ENCODE measurements at places on chromosomes 3 and 15. TPM values are rescaled to one million over a fixed set of nuclear protein-coding genes. Genes with fewer than 3 reads are reported as not detected.

The CLRN1 gene
- total RNA-seq = not detected

The STRA6 gene
- 0.35 TPM for total RNA-seq

The BUB1B gene
- 5.0 TPM for total RNA-seq

The GRIP2 gene
- 1.6 TPM for total RNA-seq

The NKIRAS1 gene
- total RNA-seq = 15.0 TPM

GRCh38 chr3:53823026-53823955 is 22.9 kb downstream of the CHDH start:
- peak; percentile 24 for DNase-seq

GRCh38 chr15:78065284-78065872 is 12.1 kb downstream of the TBC1D2B start:
- no peak for DNase-seq

DNA sequence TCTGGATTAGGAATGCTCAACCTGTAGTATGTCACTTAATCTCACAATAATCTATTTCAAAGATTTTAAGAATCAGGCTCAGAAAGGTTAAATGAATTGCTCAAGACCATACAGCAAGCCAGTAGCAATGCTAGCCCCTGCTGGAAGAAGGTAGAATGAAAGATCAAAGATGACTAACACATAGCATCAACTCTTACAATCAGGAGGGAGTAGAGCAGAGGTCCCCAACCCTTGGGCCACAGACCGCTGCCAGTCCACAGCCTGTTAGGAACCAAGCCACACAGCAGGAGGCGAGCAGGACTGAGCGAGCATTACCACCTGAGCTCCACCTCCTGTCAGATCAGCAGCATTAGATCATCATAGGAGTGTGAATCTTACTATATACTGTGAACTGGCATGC is 15.5 kb upstream of the GATM start:
- no peak for DNase-seq

DNA sequence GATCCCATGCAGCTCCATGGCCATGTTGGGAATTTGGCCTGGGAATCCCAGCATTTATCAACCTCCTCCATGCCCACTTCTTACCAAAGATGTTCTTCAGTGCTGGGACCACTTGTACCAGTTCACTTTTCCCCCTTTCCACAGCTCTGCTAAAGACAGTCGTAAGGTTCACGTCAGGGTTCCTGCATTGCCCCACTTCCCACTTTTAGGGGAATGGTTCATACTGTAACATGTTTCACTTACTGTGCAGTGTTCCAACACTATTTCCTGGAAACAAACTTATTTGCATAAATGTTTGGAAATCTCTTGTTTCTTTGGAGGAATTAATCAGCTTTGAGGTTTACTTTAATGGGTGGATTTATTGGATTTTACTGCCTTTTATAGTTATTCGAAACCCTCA is 17.0 kb downstream of the APH1B start:
- DNase-seq = no peak
